AML-193 (cell line): ENCODE measurements at places on chromosomes 7 and 10.

DNA sequence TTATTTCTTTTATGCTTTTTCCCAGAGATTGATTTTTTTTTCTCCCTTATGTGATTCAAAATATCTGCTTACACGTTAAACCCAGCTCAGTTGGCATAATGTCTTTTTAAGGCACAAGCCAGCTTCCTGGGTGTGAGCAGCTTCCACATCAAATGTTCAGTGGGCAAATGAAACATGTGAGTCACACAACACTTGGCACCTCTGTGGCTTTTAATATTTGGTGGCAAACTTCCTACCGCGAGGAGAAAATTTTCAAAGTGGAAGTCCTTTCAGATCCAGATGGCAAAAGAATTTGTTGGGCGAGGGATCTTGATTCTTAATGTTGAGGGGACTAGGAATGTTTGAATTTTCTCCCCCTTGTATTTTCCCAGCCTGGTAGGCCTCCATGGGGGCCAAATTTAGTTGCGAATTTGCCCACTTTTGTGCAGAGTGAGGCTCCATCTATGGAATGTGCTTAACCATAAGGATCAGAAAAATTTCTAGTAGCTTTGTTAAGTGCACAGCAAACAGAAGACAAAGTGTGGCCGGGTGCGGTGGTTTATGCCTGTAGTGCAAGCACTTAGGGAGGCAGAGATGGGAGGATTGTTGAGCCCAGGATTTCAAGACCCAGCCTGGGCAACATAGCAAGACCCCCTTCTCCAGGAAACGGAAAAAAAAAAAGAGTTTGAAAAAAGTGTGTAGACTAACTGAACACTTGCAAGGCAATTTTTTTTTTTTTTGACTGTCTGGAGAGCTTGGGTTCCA lies 31.0 kb downstream of the CUX1 start:
- DNase-seq: no peak

DNA sequence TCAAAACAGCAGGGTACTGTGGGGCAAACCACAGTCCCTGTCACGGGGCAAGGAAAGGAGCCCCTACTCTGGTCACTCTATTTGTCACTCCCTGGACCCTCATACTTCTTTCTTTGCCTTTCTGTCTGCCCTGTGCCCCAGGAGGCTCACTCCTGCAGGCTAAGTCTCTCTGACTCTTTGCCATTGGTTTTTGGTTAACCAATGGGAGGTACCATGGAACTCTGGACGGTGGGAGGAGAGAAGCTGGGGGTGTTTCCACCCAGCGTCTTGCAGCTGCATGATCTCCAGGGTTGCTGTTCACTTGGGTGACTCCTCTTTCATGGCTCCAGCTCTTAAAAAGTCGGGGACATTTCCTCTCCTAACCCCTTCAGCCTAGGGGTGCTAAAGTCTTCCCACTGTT lies 15.4 kb upstream of the EIF5AL1 start:
- no peak for DNase-seq

GRCh38 chr7:16646472-16647072 lies 591 bp downstream of the BZW2 start:
- DNase-seq: no peak

GRCh38 chr10:64369885-64370773 lies 848.9 kb downstream of the REEP3 start:
- DNase-seq: peak; percentile 7

DNA sequence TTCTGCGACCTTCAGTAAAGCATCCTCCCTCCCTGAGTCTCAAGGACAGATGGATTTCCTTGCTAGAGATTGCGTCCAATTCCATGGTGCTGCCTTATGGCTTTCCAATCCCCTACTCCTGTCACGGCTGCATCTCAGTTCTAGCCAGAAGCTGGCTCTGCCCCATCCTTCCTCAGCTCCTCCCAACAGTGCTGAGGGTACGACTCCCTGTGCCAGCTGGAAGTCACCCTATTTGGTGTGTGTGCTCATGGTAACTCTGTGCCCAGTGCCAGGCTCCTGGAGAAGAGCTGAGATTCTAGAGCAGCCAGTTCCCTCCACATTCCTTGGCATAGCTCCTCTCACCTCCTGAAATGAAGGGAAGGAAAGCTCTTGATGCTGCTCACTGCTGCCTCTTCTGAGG lies 185.0 kb upstream of the PODXL start:
- no peak for DNase-seq
